ENCODE measurements at places on chromosomes 16 and 17.

GRCh38 chr16:54059319-54059718 is 227.3 kb downstream of the IRX3 start:
- DNase-seq, result no peak

GRCh38 chr16:711548-712320 is 3.2 kb upstream of the METRN start:
- no peak for DNase-seq

DNA sequence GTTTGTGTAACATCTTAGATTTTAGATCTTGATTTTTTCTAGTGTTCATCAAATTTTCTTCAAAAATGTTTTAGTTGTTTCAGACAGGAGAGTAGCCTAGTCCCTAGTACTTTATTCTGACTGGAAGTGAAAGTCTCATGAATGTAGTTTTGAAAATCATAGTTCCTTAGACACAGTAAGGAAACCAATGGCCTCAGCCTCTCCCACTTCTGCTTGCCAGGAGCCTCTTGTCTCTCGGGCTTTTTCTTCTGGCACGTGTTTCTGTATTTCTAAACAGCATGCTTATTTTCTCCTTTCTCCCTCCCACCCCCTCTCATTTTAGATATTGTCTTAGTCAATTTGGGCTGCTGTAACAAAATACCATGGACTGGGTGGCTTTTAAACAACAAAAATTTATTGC is 9.8 kb downstream of the SLFN5 start:
- DNase-seq, result no peak

DNA sequence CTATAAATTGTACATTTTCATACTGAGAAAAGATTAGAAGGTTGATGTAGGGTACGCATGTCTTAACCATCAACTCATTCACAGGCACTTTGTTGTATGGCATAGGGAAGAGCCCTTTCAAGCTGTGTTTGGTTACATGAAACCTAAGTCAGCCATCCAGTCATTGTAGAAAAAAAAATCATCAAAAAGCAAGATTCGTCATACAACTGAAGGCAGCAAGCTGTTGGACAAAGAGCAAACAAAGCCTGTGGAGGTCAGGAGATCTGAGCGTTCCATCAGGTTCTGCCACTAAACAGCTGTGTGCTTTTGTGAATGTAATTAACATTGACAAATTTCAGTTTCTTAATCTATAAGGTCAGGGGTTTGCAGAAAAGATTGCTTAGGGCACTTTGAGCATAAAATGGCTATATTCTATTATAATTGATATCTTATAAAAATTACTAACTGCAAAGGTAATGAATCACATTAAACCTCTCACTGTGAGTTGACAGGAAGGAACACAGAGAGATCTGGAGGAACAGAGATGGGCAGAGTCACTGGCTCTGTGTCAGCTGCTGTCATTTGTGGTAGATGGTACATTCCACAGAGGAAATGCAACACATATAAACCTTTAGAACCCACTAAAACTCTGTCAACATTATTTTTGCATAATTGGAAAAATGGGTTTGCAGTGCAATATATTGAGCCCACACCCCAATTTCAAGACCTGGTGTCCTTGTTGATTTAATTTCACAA is 66.3 kb upstream of the MYOCD start:
- DNase-seq, result no peak

DNA sequence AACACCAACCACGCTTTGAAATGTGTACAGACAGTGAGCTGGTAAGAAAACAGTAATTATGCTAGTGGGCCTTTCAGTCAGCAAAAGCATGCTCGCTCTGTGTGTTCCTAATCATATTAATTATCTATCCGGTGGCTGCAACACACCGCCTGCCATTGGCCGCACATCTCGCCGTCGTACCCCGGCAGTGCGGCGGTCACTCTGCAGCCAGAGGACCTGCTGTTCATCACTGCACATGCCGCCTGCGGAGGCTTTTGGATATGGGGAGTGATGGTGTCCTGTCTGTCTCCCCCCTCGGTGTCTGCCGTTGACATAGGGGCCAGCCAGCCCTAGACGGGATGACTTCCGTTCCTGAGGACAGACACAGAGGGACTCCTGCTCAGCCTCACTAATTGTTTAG is 68.5 kb downstream of the RPA1 start:
- DNase-seq, result no peak

- DNase-seq, result no peak
Observed at GRCh38 chr17:17935321-17936271, 36.6 kb downstream of the TOM1L2 start.

DNA sequence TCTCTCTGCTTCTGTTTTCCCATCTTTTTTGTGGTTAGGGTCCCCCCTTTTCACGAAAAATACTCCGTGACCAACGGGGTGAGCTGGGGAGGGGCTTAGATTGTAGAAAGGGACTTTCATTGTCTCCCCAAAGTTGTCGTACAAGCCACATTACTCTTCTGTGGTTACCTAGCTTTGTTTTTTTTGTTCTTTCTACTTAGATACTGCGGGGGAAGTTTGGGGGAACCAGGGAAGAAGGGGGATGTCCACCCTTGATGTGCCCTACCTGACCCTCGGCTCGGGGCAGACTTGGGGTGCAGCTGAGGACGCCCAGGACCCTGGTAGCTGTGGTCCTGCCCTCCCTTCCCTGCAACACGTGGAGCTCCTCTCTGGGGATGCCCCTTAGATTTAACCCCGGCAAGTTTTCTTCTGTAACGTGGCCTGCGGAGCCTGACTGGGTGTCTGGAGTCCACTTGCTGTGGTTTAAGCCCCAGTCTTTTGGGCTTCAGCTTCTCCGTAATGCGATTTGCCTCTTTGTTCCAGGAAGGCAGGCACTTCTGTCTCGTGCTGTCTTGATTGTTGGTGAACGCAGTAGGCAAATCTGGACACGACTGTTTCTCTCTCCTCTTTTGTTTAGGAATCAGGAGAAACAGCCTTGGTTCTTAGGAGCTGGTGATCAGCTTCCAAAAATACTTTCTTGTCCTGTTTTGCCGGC is 892 bp downstream of the ABCC1 start:
- DNase-seq, result peak; percentile 56

DNA sequence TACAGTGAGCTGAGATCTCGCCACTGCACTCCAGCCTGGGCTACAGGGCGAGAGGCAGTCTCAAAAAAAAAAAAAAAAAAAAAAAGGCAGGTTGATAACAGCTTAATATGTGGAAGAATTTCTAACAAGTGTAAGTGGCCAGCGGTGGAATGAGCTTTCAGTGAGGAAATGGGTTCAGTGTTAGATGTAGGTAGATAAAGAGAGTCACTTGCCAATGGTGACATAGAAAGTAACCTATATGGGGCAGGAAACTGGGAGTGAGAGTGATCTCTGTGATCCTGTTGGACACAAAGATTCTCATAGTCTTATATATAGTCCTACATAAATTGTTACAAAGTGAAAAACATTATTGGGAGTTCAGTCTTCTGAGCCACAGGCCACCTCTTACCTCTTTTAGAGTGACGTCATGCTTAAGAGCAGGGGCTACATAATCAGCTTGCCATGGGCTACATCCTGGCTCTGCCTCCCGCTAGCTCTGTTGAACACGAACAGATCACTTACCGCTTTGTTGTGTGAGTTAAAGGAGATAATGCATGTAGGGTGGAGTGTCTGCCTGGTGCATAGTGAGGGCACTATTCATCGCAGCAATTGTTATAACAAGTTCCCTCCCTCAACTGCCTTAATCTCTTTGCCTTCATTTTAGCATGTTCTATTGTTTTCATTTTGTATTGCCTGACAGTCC is 110.2 kb upstream of the ELAC2 start:
- no peak for DNase-seq

DNA sequence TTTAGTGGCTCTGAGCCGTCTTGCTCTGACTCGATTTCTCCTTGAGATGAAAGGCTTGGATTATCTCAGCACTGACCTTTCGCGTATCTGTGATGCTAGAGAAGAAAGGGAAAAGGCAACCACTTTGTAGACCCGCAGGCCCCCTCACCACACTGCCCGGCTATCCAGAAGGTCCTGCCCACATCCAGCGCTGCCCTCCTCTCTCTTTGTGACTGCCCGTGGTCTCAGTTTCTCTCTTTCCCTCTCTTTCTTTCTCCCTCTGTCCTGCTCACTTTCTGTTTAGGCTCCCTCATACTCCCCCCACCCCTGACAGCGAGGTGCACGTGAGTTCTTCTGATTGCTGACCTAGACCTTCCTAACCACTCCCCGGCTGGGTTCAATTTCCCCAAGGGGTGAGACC is 12.8 kb upstream of the TBX21 start:
- DNase-seq, result no peak

GRCh38 chr17:79941088-79942010 is 94.3 kb downstream of the TBC1D16 start:
- DNase-seq, result no peak

DNA sequence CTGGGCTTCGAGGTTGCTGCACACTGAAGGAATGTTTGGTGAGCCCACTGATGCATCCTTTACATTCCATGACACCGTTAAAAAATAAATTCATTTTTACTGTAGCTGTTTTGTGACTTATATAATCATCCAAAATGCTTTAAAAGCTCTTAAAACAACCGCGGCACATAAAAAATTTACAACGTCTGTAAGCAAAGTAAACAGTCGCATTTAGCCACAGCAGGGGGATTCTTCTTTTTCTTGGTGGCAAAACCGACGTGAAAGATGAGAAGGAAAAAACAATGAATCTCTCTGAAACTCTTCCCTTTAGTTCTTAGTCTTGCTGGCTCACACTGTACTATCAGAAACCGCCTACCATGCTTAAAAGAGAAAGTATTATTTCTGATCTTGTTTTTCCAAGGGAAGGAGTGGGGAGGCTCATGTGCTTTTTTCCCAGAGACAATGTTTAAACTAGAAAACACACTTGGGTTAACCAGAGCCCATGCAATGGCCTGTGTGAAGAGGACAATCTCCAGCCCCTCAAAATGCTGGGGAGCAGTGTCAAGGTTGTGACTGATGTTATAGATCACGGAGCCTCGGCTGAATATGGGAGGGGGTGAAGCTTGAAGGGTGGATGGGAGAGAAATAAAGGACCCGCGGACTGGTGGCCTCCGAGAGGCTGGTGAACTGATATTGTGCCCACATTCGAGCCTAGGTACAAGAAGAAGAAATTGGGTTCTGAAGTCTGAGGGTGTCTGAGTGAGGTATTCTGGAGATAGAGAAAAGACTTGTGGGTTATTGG is 91.1 kb downstream of the IRF8 start:
- no peak for DNase-seq

DNA sequence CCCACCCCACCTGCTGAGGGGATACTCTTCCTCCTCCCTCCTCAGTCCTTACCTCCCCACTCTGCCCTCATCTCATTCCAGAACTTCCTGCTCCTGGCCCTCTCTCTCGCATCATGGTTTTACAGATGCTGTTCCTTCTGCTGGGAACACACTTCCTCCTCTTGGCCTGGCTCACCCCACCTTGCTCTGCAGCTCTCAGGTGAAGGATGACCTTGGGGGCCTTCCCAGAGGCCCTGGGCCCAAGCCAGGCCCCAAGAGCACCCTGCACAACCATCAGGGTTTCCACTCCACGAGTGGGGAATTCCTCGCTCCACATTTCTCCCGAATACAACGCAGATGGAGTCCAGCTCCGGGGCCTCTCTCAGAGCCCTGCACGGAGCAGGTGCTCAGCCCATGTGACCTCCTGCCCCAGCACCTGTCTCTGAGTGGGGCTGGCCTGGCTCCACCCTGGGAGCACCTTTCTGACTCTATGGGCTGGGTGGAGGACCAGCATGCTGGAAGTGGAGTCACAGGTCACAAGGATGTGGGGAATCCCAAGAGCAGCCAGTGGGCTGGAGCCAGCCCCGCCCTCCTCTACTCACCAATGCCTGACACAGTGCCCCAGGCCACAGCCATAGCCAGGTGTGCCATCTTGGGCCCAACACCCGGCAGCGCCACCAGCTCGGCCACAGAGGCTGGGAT is 4.5 kb downstream of the NTHL1 start:
- no peak for DNase-seq
